ENCODE measurements at places on chromosomes 7 and 10.

DNA sequence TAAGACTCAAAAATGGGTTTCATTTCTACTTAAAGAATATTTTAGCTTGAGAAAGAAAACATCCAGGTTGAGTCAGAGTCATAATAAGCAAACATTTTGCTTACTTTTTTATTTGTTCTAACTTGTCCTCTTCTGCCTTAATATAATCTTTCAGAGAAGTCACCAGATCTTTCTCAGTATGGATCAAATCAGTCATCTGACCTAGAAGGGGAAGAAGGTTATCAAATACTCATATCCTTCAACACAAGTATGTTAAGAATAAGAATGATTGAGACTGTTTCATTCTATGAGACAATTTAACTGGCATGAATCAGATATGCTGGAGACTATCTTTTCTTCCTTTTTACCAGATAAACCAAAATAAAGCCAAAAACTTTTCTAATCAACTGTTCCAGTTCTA lies 23.0 kb downstream of the P4HA1 start:
- DNase-seq = peak; percentile 31

DNA sequence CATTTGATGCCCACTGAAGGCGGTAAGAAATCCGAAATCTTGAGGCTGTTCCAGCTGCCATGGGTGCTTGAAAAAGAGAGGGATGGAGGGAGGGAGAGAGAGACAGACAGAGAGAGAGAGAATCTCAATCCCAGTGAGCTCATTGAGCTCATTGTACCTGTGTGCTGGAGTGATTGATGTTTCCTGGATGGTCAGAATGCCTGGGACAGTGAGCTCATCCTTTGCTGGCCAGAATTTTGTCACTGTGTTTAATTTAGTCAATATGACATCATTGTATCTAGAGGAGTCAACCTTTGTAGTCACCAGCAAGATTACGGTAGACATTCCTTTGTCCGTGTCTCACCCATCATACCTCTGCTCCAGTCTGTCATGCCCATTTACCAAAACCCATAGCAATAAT lies 625.4 kb upstream of the POM121L12 start:
- DNase-seq = no peak

DNA sequence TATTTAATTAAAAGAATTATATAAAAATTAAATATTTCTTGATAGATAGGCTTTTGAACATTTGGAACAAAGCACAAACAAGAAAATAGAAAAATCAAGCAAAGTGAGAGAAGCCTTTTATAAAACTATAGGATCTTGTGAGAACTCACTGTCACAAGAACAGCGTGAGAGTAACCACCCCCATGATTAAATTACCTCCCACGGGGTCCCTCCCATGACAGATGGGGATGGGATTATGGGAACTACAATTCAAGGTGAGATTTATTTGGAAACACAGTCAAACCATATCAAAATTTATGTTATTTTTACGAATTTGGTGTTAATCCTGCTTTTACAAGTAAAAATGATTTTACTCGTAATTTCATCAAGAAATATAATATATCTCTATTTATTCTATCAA lies 1136.1 kb upstream of the POT1 start:
- DNase-seq = no peak

GRCh38 chr7:92608380-92609322 lies 18.5 kb upstream of the FAM133B start:
- no peak for DNase-seq

- no peak for DNase-seq
Measured at GRCh38 chr7:918441-919113, 35.9 kb downstream of the ADAP1 start.

- no peak for DNase-seq
Measured at GRCh38 chr10:68668972-68669371, 52.1 kb upstream of the CCAR1 start.

GRCh38 chr7:2781636-2782035 lies 62.5 kb downstream of the GNA12 start:
- no peak for DNase-seq

- no peak for DNase-seq
Measured at GRCh38 chr10:78109210-78109609, 75.5 kb downstream of the RPS24 start.

DNA sequence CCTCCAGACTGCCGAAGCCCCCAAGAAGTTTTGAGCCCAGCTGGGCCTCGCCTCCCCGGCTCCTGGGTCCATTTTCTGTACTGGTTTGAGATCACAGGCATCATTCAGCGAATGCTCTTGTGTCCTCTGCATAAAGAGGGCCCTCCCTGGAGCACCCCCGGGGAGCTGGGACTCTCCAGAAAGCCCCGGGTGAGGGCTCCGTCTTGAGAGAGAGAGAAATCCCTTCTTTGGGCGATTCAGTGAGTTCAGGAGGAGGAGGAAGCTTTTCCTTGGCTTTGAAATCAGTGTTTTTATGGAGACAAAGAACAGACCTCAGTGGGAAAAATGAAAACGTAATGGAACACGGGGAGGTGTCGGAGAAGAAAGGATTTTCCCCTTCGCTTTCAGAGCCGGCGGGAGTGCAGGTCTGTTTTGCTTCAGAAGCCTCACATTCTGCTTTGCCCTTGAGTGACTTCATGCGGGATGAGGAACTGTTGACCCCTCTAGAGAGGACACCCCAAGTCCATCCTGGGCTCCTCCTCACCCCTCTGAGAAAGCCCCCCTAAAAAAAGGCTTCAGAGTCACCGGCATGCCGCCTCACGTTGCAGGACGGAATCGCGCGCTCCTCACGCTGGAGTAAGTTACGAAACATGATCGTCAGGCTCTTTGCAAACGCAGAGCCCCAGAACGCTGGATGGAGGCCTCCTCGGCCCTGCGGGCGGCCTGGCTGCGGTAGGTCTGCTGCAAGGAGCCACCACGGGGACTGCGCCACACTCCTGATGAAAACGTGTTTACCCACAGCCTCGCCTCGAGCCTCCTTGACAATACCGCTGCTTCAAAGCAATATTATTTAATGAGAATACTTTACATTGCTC lies 8.5 kb upstream of the AP5Z1 start:
- DNase-seq = no peak

- DNase-seq = no peak
Measured at GRCh38 chr7:135121868-135122267, 26.0 kb upstream of the TMEM140 start.

DNA sequence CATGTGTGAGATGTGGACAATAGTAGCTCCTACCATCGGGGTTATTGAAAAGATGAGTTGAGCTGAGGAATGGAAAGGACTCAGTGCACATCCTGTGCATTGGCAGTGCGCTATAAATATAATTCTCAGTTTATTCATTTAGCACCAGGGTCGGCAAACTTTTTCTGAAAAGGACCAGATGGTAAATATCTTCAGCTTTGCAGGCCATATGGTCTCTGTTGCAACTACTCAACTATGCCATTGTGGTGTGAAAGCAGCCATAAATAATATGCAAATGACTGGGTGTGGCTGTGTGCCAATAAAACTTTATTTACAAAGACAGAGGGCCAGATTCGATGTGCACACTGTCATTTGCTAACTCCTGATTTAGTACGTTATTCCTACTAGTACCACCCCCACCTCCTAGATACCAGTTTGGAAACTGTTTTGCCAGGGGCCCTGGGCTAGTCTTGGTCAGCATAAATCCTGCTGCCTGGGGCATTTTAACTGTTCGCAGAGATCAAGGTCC lies 422.9 kb upstream of the MKI67 start:
- no peak for DNase-seq

DNA sequence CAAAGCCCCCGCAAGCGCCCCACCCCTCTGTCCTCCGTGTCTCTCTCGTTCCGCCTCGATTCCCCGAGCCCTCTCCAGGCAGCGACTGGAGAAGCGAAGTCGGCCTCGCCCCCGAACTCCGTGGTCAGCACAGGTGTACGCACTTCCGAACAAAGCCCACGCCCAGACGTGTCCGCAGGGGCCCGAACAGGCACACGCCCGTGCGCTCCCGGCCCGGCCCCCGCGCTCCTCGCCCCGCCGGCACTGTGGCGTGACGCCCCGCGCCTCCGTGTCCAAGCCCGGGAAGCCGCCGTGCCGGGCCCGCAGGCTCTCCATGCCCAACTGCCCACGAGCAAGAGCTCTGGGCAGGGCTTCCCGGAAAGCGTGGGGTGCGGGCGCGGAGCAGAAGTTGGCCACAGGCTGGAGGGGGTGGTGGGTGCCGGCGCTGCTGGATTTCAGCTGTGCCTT lies 662 bp downstream of the NRCAM start:
- DNase-seq = no peak

DNA sequence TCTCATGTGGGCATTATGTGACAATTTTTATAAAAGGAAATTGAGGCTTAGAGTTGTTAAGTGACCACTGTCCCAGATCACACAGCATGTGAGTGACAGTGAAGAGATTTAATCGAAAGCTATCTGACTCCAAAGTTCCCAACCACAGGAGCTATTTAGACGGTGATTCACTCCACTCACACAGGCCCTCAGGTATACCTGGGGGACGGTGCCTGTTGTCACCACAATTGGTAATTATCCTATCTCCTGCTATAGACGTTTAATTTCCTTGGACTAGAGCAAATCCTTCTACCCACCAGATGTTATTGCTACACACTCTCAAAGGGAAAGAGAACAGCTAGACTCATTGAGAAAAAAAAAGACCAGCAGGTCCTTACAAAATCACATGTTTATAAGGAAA lies 145.5 kb downstream of the KLF6 start:
- no peak for DNase-seq

GRCh38 chr10:14667781-14668180 lies 106.9 kb downstream of the FAM107B start:
- DNase-seq = no peak

GRCh38 chr7:69768986-69769595 lies 170.8 kb downstream of the AUTS2 start:
- DNase-seq = no peak

DNA sequence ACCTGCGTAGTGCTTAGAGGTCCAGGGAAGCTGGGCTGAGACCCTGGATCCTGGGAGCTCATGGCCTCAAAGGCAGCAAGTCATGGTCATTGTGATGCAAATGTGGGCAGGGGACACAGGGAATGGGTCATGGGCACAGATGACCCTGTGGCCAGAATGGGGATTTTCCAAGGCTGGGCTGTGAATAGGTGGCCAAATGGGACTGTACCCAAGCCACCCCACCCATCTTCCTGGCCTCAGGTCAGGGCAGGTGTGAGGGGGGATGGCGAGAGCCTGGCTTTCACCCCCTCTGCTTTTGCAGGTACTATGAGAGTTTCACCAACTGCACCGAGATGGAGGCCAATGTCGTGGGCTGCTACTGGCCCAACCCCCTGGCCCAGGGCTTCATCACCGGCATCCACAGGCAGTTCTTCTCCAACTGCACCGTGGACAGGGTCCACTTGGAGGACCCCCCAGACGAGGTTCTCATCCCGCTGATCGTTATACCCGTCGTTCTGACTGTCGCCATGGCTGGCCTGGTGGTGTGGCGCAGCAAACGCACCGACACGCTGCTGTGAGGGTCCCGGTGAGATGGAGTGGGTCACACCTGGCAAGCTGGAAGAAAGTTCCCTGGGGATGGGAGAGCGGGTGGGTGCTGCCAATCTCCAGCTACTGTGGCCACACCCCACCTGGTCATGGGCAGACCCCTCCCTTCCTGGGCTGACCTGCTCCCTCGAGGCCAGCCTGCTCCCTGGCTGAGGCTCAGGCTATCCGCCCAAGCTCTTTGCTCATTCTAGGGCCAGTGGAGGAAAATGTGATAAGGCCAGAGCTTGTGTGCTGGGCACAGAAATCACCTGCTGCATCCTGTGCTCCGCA lies 25.5 kb downstream of the RAMP3 start:
- DNase-seq = no peak
